Vagina (tissue), 2 donors: ENCODE measurements at places on chromosomes 1 and 21.

GRCh38 chr1:212498283-212499040 lies 65.7 kb downstream of the NENF start:
- DNase-seq: peak; percentile 52

- no peak for DNase-seq
Measured at GRCh38 chr1:180252638-180253536, 22.8 kb downstream of the LHX4 start.

- DNase-seq: no peak
Measured at GRCh38 chr1:17632541-17633184, 93.2 kb downstream of the ARHGEF10L start.

GRCh38 chr1:224727351-224728289 lies 111.5 kb downstream of the CNIH3 start:
- DNase-seq: no peak

GRCh38 chr1:11704194-11704529 lies 12.7 kb downstream of the DRAXIN start:
- DNase-seq: no peak

DNA sequence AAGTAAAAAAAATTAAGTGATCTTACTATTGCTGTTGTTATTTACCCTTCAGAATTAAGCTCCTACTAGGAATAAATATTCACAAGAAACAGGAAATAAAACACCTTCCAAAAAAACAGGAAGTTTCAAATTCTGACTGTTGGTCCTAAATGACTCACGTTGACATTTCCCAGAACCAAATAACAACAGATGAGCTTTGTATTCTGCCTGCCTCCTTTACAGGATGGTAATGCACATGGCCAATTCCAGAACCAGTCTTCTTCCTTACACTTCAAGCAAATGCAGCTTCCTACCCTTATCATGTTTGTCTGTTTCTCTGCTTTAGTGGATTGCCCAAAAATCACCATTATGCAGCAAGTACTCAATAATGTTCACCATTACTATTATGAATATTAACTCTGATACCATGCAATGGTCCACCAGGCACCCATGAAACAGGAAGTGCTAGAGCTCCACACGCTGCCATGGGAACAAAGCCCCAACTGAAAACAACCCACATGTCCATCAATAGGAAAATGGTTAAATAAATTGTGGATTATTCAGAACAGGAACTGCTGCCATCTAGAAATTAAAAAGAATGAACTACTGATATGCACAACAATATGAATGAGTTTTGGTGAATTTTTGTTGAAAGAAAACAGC lies 8.9 kb downstream of the CASP9 start:
- no peak for DNase-seq

DNA sequence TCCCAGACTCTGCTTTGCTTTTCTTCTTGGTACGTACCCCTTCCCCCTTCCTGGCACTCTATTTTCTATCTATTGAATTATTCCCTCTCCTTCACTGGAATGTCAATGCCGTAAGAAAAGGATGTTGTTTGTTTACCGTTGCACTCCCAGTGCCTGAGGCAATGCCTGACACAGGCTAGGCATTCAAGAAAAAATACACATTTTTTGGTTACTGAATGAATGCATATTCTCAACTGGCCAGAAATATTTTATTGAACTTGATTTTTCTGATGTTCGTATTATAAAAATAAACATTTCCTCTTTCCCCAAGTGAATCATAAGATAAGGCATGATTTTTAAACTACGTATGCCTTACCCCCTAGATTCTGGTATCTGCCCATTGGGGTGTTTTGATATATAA lies 41.2 kb downstream of the GNG12 start:
- no peak for DNase-seq

GRCh38 chr1:200628223-200628881 lies 7.8 kb upstream of the KIF14 start:
- DNase-seq: no peak

DNA sequence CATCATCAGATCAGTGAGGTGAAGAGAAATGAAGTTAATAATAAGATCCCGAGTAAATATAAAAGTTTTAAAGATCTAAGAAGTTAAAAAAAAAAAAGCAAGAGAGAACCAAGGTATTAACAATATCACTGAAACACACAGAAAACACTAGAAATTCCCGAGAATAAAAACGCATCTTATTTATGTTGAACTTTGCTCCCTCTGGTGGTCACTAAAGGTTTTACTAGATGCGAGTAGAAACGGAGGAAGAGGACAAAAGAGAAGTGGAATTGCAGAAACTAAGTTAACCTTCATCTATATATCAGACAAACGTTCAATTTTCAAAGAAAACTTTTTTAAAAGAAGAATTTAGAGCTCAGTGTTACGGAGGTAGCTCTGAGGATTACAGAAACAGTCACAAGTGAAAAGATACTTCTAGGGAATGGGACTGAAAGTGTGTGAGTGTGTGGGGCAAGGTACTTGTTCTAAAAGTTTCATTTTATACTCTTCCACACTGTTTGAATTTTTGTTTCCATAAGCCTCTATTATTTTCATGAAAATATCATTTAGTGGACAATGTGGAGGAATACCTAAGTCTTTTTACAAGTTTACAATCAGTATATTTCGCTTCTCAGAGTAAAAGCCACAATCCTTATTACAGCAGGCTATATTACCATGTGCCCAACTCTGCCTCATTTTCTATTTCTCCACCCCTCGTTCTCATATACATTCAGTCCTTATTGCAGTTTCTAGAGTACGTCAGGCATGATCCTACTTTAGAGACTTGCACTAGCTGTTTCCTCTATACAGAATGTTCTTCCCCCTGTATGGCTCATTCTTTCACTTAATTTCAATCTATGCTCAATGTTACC lies 19.7 kb downstream of the ACBD6 start:
- no peak for DNase-seq

GRCh38 chr1:218480137-218480536 lies 135.0 kb downstream of the TGFB2 start:
- no peak for DNase-seq

DNA sequence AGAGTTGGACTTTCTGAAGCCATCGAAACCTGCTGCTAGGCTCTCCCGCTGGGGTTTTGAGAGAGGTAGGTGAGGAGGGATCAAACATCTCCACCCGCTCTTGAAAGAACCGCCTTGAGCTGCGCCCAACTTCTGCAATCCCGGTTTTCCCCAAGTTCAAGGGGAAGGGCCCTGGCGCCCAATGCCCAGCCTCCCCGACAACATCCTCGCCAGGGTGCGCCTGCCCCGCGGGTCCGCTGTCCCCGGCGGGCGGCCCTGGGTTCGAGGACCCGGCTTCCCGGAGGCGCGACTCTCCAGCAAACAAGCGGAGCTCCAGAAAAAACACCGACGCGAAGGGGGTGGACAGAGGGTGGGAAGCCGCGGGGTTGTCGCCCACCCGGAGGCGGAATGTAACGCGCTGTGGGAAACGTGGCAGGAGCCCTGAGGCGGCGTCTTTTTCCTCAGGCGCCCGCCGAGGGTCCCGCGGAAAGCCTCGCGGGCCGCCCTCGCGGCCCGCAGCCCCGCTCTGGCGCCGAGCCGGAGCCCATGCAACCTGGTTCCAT lies 607 bp downstream of the BTG3 start:
- DNase-seq: no peak

- DNase-seq: no peak
Measured at GRCh38 chr1:147620543-147620942, 49.8 kb downstream of the ACP6 start.

DNA sequence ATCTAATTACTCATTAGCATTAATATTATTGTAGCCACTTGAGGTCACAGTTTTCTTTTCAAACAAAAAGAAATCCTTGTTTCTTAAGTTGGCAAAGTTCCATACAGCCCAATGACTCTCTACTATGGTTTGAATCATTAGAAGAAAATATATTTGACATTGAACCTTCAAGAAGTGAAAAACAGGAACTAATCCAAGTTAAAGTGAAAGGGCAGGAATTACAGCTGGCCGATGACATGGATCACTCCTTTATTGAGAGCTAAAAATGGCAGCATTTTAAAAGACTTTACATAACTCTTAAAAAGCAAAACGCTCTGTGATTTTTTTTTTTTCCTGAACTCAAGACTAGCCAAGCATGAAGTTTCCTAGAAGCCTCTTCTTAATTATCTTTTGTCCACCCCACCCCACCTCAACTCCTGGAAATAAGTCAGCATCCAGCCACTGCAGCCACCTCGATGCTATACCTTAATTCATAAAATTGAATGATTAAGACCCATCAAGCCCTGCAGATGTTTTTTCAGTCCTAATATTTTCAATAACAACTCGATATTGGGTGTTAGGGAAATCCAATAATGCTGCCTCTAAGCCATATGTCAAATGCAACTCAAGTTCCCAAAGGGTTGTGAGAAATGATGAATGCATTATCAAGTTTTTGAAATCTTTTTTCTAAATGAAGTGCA lies 323.1 kb downstream of the HHIPL2 start:
- DNase-seq: no peak

GRCh38 chr1:188941986-188942385 lies 1535.7 kb downstream of the BRINP3 start:
- no peak for DNase-seq

DNA sequence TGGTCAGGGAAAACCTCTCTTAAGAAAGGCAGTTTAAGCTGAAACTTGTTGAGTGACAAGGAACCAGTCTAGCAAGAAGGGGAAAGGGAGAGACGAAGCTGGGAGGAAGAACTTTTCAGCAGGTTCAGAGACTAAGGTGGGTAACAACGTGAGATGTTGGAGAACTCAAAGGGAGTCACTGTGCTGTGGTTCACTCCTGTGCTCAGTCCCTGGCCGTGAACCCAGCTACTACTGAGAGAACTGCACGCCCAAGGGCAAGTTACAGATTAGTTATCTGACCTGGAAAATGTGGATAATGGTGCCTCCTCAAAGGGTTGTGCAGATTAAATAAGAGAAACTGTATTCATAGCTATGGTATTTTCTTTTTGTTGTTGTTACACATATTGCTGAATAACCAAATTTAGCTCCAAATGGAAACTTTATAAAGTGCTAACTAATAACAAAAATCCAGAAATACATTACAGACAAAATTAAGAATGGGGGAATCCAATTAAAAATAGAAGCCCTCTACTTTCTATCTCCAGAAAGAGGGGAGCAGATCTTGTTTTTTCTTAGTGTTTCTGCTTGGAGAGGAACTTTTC lies 2.9 kb downstream of the ZBTB40 start:
- no peak for DNase-seq

DNA sequence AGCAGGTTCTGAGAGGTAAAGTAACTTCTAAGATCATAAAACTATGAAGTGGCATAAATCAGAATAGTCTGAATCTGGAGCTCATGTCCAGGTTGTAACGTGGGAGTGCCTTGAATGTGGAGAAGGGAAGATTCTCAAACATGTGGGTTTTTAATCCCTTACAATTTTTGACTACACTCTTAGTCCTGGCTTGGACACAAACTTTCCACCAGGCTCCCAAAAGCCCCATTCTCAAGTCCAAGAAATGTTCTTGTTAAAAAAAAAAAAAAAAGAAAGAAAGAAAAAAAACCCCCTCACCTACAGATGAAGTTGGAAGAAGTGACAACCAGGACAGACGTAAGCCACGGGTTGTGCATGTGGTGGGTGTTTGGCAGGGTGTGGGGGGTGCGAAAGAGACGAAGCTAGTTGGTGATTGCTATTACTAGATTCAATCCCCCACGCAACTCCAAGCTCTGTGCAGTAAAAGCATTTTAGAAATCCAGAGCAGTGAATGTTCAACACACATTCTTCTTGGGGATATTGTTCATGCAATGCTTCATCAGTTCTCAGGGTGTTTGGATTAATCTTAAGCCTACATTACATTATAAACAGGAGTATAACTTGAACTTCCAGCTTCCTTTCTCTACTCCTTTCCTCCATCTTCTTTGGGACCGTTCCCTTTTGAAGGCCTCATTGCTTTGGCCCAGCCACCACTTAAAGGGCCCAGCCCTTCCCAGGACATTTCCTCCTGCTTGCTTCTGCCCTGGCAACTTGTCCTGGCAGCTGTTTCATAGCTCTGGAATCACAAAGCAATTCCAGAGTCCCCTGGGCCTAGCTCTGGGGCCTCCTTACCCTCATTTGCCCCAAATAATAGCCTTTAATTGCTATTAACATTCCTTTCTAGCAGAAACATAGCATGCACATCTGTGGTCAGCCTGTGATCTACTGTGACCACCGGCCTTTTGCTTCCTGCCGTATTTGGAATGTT lies 41.8 kb downstream of the PHC2 start:
- no peak for DNase-seq

- DNase-seq: no peak
Measured at GRCh38 chr1:184017306-184017705, 20.2 kb downstream of the COLGALT2 start.

GRCh38 chr1:89451011-89451410 lies 73.6 kb upstream of the LRRC8B start:
- no peak for DNase-seq

GRCh38 chr1:76942549-76942948 lies 75.3 kb downstream of the ST6GALNAC5 start:
- no peak for DNase-seq

DNA sequence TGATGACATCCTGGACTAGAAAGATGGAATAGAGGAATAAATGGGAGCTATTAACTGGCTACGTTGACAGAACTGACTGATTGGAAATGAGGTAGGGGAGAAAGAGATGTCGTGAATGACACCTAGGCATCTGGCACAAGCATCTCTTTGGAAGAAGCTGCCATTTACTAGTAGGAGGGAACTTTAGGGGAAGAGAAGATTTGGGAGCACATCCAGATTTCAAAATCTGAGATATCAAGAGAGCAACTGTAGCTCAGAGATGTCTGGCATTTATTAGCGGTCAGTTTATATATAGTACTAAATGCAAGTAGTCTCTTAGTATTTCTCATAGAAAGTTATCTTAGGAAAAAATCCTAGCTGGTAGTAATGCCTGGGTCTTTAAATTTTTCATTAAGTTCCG lies 131.9 kb upstream of the C1orf105 start:
- no peak for DNase-seq

GRCh38 chr21:29233611-29234540 lies 64.8 kb upstream of the BACH1 start:
- DNase-seq: no peak

GRCh38 chr1:166122873-166123466 lies 43.8 kb downstream of the FAM78B start:
- peak; percentile 81 for DNase-seq

GRCh38 chr1:42618866-42619265 lies 39.4 kb upstream of the PPIH start:
- DNase-seq: no peak

GRCh38 chr1:245751726-245752470 lies 597.1 kb downstream of the KIF26B start:
- DNase-seq: no peak
